ENCODE measurements at places on chromosomes 3 and 15.

DNA sequence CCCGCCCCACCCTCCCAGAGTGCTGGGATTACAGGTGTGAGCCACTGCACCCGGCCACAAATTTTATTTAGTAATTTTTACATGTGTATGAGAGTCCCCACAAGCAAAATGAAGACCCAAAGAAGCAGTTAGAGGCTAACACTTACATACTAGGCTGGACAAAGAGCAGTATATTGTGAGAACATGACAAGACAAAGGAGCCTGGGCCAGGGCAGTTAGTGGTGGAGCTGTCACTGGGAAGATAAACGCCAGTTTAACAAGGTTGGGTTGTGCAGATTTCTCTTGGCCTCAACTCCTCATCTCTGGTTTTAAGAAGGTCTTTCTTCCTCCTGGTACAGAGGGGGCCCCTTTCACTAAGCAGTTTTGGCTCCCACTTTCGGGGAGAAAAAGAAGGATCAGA is 19.9 kb upstream of the FAM174B start:
- DNase-seq = no peak

- DNase-seq = no peak
These were observed 7.4 kb downstream of the SPICE1 start for GRCh38 chr3:113507501-113508067.

DNA sequence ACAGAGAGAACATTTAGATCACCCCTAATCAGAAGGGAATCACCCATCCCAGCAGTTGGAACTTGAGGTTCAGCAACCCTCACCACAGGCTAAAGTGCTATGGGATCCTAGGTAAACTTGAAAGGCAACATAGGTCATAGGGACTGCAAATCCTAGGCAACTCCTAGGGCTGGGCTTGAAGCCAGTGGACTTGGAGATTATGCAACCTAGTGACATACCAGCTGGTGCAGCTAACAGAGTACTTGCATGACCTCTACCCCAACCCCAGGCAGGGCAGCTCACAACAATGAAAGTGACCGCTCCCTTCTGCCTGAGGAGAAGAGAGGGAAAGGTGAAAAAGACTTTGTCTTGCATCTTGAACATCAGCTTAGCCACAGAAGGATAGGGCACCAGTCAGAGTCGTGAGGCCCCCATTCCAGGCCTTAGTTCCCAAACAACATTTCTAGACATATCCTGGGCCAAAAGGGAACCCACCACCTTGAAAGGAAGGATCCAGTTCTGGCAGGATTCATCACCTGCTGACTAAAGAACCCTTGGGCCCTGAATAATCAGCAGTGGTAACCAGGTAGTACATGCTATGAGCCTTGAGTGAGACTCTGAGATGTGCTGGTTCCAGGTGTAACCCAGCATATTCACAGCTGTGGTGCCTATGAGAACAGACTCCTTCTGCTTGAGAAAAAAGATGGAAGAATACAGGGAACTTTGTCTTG is 37.6 kb upstream of the FBN1 start:
- peak; percentile 66 for DNase-seq

DNA sequence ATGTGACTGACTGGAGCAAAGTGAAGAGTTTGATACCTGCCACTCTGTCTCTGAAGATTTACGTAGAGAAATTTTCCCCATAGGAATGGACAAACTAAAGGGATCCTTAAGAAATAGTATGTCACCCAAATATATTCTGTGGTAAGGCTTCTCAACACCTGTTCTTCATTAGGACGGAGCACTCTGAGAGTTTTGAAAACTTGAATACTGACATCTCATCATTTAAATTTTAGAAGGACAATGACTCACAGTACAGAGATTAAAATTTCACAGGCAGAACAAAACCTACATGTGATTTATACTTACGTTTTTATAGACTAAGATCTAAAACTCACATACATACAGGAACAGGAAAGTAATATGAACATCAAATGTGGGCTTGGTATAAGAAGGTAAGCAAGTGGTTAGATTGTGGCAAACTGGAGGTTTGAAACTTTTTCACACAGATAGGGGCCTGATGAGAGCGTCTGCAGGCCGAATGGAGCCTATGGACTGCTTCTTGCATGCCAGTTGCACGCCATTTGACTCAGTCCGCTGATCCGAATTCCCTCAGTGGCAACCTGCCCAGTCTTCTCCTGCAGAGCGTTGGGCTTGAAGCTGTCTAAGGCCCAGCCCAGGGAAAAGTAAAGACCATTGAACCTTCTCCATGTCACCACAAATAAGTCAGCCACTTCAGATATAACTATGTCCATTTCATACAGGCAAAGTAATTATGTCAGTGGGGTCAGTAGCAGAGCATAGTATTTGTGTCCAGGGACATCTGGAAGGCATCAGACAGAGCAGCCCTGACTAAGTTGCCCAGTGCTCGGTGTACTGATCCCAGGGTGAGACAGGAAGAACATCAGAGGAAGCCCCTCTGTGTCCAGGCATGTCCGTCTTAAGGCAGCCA is 45.7 kb downstream of the ZBTB38 start:
- peak; percentile 90 for DNase-seq

- no peak for DNase-seq
These were observed 95.5 kb downstream of the MBNL1 start for GRCh38 chr3:152364237-152364636.

DNA sequence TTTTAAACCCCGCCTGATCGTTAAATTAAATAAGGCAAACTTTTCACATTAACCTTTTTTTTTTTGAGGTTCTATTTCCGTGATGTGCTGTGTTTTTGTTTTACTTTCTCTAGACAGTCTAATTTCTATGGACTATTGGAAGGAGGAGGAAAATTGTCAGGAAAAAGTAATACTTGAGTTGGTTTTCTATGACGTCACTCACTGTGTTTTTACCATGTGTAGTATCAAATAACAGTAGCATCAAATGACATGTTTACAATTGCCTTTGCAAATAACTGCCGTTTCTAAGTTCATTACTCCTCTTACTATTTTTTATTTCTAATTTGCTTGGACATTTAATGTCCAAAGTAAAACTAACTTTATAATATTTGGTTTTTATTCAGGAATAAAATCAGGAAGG is 32.3 kb downstream of the MYO1E start:
- DNase-seq = no peak

DNA sequence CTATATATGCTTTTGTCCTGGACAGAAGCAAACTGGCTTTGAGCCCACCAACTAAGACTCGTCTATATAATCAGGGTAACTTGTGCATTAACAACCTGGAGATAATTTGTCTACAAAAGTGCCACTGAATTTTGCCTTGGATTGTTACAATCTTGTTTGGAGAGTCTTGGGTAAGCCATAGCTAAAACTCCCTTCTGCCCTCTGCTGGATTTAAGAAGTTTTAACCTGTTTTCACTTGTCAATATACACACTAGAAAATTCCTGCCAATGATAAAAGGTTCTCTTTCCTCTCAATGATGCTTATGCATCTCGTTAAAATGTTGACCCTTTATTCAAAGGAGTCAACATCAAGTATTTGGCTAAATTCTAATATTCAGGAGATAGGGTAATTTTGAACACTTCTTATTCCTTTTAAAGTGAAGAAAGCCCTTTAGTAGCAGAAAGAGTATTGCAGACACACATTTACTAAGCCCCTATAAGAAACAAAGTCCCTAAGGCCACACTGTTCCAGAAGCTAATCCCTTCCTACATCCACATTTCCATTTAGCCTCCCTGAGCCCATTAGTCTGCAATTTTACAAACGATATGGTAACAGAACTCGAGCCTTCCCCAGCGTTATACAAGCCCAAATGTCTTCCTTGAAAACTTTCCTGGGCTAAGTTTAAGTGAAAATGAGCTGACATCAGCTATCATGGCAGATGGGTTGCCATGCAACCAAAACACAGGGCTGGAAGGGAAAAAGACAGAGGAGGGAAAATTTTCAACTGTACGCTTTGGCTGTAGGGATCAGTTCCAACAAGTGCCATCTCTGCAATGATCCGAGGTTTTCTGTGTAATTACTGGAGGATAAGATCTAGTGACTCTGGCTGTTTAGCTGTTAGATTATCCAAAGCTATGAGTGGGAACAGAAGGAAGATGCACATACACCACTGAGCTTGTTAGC is 75.9 kb upstream of the FGF12 start:
- DNase-seq = peak; percentile 31

DNA sequence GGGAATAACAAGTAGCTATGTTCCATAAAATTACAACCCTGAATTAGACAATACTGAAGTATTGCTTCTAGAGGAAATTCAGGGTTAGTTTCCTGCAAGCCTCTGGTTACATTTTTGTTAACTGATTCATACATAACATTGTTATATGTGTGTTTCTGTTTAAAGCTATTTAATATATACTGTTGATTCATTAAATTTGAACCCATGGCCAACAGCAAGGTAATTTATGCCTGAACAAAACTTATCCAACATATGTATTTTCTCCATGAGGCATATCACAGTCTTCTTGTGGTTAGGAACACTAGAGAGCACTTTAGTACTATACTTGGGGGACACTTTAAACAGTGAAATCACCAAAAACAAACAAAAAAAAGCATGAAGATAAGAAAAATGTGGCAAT is 47.7 kb upstream of the PTX3 start:
- DNase-seq = peak; percentile 78

- DNase-seq = peak; percentile 83
These were observed 541.2 kb downstream of the RBMS3 start for GRCh38 chr3:29822071-29822470.

DNA sequence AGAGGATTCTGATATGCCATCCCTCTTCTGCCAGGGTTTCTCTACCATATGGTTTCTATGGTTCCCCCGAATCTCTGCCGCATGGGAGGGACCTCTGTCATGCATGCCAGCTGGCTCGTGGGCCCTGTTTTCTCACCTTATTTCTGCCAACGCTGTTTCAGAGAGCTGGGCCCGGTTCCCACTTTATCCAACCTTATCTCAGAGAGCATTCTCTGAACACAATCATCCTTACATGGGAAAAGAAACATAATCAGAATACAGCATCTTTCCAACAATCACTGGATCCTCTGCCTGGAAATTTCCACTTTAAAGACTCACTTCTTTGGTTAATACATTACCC is 234.5 kb upstream of the ZBTB20 start:
- no peak for DNase-seq

DNA sequence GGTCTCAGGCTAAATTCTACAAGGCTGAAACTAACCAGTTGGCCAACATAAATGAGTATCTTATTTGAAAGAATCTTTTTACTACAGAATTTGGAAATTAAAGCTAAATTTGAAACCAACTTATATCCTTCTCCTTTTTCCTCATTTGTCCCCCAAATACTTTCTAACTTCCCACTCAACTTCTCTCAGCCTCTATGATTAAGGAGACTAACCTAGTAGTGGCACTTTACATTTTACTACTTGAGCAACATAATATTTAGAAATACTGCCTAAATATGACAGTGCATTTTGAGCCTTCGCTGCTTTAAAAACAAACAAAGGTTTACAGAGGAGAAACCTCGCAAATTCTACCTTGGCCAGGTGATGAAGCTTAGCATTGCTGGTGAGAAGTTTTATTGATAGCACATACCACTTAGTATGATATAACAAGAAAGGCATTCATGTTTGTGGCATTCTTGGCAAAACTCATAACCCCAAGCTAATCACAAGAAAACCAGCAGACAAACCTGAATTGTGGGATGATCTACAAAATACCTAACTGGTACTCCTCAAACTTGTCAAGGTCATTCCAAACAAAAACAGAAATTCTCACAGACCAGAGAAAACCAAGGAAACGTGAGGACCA is 432.1 kb upstream of the CFAP20DC start:
- DNase-seq = peak; percentile 25

- peak; percentile 65 for DNase-seq
These were observed 279.4 kb upstream of the TLE3 start for GRCh38 chr15:70376929-70377691.

DNA sequence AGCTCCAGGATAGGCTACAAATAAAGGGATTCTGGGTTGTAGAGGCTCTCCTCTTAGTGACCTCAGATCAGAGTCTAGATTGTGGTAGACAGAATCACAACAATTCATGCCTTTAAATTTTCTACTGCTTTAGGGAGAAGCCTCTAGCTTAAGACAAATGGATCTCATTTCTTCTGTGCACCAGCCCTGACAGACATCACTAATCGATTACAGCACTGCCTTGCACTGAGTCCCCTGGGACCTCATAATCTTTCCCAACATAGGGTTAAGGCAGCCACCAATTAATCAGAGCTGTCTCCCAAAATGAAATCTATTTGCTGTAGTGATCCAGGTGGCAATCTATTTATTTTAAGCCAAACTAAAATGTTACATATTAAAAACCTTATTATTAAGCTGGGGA is 436.5 kb upstream of the WNT5A start:
- DNase-seq = no peak

GRCh38 chr3:158532099-158532734 is 38.8 kb upstream of the MLF1 start:
- peak; percentile 52 for DNase-seq

DNA sequence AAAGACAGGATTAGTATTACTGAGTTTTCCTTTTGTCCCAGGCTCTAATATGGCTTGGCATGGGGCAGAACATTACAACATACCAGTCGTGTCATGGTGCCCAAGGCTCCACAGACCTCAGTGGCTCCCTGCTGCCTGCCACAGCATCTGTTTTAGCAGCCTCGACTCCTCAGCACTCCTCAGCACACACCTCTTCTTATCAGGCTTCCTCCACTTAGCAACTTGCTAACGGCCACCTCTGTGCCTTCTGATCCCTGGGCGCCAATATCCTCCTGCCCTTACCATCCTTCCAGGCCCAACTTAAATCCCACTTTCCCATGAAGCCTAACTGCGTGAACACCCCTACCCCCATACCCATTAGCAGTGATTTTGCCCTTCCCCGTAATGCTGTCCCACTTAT is 6.2 kb upstream of the CAPN3 start:
- DNase-seq = no peak

DNA sequence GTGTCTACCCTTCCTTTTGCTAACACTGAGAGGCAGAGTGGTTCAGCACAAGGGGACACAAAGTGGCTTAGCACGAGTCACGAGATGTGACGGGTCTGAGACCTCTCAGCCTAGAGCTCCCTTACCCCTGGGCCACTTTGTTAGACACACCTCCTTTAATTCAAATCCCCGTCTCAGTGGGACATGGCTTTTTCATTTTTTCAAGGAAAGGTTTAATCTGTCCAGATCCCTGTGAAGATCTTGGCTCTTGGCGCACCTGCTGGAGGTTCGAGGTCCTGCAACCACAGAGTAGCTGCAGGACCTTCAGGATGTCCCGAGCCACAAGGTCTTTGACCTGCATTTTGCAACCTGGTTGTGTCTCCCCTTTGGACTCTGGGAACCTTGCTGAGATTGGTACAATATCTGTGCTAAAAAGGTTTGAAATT is 52.0 kb downstream of the LPP start:
- DNase-seq = no peak

DNA sequence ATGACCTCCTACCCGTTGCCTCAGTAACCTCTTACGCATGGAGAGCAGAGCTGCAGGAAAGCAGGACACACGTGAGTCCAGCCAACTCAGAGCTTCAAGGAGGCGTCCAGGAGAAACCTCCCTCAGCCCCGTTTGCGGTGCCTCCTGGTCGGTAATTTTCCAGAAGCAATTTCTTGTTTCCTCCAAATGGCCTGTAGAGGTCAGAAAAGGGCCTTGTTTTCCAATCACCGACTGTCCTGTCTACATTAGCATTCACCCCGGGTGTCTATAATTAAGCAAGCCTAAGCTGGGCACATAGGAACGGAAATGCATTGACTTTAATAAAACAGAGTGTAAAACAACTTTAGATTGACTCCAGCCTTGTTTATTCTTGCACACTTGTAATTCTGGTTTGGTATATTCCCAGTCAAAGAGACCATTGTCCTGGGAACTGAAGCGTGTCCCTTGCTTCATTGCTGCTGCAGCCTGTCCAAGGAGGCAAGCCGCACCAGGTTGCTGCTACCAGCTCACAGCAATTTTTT is 836.2 kb downstream of the AGBL1 start:
- peak; percentile 63 for DNase-seq

- no peak for DNase-seq
These were observed 31.7 kb downstream of the HES1 start for GRCh38 chr3:194167480-194168282.
